ENCODE measurements at places on chromosomes 2 and 18. TPM values are rescaled to one million over a fixed set of nuclear protein-coding genes. Genes with fewer than 3 reads are reported as not detected.

The AP1S3 gene
- total RNA-seq = 66.3 TPM

The PCARE gene
- total RNA-seq = not detected

The DNAJC5G gene
- total RNA-seq = not detected

The PRSS56 gene
- total RNA-seq = 0.18 TPM

The CCDC148 gene
- total RNA-seq = 0.92 TPM

The RMND5A gene
- 42.8 TPM for total RNA-seq

The GLI2 gene
- total RNA-seq = 6.2 TPM

GRCh38 chr2:64880193-64880951 lies 108.8 kb upstream of the SLC1A4 start:
- no peaks in the 10 kb centered on the region for H3K36me3 ChIP-seq
- DNase-seq = no peak
- no peak overlapping the region for H3K4me3 ChIP-seq
- no peak overlapping the region for H3K27ac ChIP-seq
- H3K27me3 ChIP-seq = no peaks in the 10 kb centered on the region
- H3K4me1 ChIP-seq = no peaks in the 10 kb centered on the region

DNA sequence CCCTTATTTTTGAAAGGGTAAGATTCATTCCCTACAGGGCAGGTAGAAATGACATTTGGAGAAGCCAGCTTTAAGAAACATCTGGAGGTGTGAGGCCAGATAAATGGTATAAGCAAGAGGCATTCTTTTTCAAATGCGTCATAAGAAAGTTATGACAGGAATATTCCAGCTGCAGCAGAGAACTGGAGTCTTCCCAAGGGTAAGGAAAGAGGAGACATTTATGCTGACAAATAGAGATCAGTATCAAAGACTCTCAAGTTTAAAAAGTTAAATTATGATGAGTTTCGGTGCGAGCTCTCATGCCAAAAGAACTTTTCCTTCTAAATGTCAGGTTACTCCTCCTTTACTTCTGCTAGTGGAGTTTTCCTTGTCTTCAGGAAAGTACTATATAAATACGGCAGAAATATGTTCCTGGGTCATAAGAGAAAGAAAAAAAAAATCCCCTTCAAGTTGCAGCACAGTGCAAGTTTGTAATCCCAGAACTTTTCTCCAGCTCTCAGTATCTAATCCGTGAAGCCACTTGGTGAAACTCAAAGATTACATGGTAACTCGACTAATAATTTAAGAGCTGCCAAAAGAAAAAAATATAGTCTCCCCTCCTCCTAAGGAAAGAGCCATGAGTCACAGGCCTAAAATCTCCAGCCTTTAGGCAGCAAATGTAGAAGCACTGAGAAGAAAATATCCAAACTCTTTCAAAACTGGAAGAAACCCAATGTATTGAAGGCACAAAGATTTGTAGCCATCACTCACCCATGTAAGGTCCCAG lies 428.1 kb downstream of the MEIS1 start:
- H3K27me3 ChIP-seq = no peaks in the 10 kb centered on the region
- no peak overlapping the region for H3K4me3 ChIP-seq
- no peak for DNase-seq
- no peak overlapping the region for H3K27ac ChIP-seq

DNA sequence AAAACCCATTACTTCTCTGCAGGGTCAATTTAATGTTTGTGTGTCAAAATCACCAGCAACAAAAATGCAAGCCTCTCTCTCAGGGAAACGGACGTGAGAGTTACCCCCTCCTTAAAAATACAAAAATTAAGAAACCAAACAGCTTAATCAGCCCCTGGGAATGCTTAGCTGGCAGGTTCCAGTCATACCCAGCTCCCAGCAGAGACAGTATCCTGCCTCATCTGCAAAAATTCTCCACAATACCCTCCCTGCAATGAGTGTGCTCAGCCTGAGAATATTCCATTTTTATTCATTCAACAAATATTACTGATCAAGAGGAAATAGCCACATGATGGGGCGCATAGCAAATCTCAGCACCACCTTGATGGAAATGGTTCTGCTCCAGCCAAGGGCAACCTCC lies 36.3 kb downstream of the ST8SIA5 start:
- no peaks in the 10 kb centered on the region for H3K27me3 ChIP-seq
- H3K27ac ChIP-seq = no peak overlapping the region
- no peaks in the 10 kb centered on the region for H3K36me3 ChIP-seq
- DNase-seq = no peak

GRCh38 chr2:231094736-231095346 lies 30.0 kb downstream of the HTR2B start:
- no peaks in the 10 kb centered on the region for H3K27me3 ChIP-seq
- no peak for DNase-seq
- no peak overlapping the region for H3K27ac ChIP-seq
- H3K36me3 ChIP-seq = peaks cover 11% of the 10 kb centered on the region
- no peak overlapping the region for H3K4me3 ChIP-seq
- peaks cover 5% of the 10 kb centered on the region for H3K4me1 ChIP-seq

DNA sequence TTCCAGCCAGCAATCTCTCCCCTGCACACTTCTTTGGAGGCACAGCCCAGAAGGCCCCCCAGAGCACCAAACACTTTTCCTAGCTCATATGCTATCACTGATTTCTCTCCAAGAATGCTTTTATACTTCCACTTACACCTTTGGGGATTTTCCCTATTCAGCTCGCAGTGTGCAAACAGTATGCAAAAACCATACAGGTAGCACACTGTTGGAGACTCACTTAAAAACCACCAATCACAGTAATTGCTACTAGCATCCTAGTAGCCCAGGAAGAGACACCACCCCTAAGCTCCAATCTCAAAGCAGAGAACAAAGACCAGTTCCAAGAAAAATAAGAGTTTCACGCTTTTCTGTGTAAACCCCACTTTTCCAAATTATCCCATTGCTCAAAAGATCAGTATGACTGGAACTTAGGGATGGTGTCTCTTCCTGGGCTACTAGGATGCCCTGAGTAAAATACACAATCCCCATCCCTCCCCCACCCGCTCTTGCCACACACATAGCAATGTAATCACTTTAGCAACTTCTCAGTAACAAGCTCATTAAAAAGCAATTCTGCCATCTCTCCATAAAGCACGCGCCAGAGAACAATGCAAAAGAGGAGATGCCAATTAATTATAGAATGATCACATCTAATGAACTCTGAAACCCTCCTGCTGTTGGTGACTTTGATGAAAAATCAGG lies 43.0 kb downstream of the KLF7 start:
- DNase-seq = no peak
- no peak overlapping the region for H3K4me3 ChIP-seq
- H3K27ac ChIP-seq = no peak overlapping the region
- no peaks in the 10 kb centered on the region for H3K36me3 ChIP-seq
- H3K4me1 ChIP-seq = no peaks in the 10 kb centered on the region
- H3K27me3 ChIP-seq = no peaks in the 10 kb centered on the region

DNA sequence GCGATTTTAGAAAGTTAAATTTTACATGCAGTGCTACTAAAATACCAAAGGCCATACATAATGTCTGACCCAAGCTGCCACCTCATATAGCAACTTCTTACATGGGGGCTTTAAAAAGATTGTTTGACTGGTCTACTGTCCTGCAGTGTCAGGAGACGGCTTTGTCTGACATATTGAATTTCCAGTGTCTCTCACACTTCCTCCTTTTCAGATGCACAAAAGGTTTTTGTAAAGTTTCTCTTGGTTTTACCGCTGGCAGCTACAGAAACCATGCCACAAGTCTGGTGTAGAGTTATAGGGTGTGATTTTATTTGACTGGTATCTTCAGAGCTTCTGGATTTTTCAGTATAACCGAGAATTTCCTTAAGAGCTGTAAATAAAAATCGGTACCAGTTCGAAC lies 1.1 kb upstream of the ASAP2 start:
- H3K4me3 ChIP-seq = peak overlapping the region; percentile 58
- DNase-seq = no peak
- peaks cover 17% of the 10 kb centered on the region for H3K4me1 ChIP-seq
- no peaks in the 10 kb centered on the region for H3K27me3 ChIP-seq
- no peaks in the 10 kb centered on the region for H3K36me3 ChIP-seq

- H3K27ac ChIP-seq = no peak overlapping the region
- no peaks in the 10 kb centered on the region for H3K36me3 ChIP-seq
- no peaks in the 10 kb centered on the region for H3K4me1 ChIP-seq
- no peak for DNase-seq
- H3K27me3 ChIP-seq = no peaks in the 10 kb centered on the region
- H3K4me3 ChIP-seq = no peak overlapping the region
These were observed 69.3 kb upstream of the HPCAL1 start for GRCh38 chr2:10233131-10234012.

DNA sequence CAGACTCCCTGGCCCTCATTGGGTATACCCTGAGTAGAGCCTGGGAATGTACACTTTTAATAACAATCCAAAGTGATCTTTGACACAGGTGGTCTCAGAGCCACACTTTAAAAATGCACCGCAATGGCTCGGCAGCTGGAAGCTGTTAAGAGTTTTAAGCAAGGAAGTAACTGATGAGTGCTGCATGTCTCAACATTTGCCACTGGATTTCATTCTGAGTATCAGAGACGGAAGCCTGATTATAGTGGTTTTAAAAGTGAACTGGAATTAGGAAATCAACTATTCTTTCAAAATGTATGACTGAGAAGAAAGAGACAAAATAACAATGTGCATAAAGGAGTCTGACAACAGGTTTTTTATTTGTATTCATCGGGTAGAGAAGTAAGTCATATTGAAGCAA lies 7.5 kb downstream of the MBOAT2 start:
- H3K27ac ChIP-seq = no peak overlapping the region
- no peaks in the 10 kb centered on the region for H3K27me3 ChIP-seq
- H3K36me3 ChIP-seq = no peaks in the 10 kb centered on the region

GRCh38 chr18:23661735-23662308 lies 889 bp downstream of the ANKRD29 start:
- no peaks in the 10 kb centered on the region for H3K36me3 ChIP-seq
- peaks cover 26% of the 10 kb centered on the region for H3K27me3 ChIP-seq
- H3K4me3 ChIP-seq = peak overlapping the region; percentile 30
- H3K27ac ChIP-seq = no peak overlapping the region

- H3K27ac ChIP-seq = no peak overlapping the region
- H3K27me3 ChIP-seq = no peaks in the 10 kb centered on the region
- H3K4me3 ChIP-seq = no peak overlapping the region
- H3K36me3 ChIP-seq = no peaks in the 10 kb centered on the region
- no peak for DNase-seq
These were observed 80.2 kb downstream of the MREG start for GRCh38 chr2:215933151-215933550.

GRCh38 chr18:70329071-70329470 lies 40.2 kb downstream of the SOCS6 start:
- H3K27ac ChIP-seq = peak overlapping the region; percentile 51
- DNase-seq = no peak
- H3K27me3 ChIP-seq = no peaks in the 10 kb centered on the region
- no peak overlapping the region for H3K4me3 ChIP-seq

DNA sequence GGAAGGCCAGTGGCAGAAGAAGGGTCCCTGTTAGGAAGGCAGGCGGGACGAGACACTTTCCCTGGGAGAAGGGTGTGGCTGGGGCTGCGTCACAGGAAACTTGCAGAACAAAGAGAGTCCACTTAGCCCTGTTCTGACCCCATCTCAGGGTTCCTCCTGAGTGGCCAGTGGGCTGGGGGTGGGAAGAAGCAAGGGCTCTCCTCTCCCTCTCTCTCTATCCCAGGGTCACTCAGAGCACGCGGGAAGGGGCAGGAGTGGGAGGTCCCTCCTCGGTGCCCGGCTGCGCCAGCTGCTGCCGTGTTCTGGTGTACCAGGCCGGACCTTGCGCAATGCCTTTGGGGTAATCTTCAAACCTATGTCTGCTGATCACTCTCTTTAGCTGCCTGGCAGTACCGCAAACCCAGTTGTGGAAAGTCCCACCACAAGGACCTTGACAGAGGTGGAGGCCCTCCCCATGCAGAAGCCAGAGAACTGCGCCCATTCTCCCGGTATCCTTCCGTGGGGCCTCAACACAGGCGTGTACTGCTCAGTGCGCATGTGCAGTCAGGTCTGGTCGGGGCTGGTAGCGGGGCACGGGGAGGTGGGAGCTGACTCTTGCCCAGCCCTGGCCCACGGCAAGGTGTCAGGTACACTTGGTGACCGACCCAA lies 47.8 kb upstream of the ST3GAL5 start:
- H3K4me3 ChIP-seq = no peak overlapping the region
- no peak for DNase-seq
- H3K36me3 ChIP-seq = no peaks in the 10 kb centered on the region
- H3K27ac ChIP-seq = peak overlapping the region; percentile 36
- peaks cover 12% of the 10 kb centered on the region for H3K4me1 ChIP-seq

GRCh38 chr2:229640636-229641035 lies 73.7 kb downstream of the DNER start:
- no peak for DNase-seq
- no peak overlapping the region for H3K27ac ChIP-seq
- H3K4me3 ChIP-seq = no peak overlapping the region
- H3K27me3 ChIP-seq = peaks cover 14% of the 10 kb centered on the region
- H3K36me3 ChIP-seq = no peaks in the 10 kb centered on the region

DNA sequence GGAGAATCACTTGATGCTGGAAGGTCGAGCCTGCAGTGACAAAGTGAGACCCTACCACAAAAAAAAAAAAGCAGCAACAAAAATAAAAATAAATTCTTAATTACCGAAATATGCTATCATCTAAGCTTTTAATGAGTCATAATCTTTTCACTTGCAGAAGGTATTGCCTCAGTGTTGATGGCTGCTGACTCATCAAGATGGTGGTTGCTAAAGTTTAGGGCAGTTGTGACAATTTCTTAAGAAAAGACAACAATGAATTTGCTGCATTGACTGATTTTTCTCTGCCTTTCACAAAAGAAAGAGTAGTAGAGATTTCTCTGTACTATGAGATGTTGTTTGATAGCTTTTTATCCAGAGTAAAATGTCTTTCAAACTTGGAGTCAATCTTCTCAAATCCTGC lies 1809.0 kb downstream of the SUCLG1 start:
- no peaks in the 10 kb centered on the region for H3K4me1 ChIP-seq
- no peak overlapping the region for H3K4me3 ChIP-seq
- no peak overlapping the region for H3K27ac ChIP-seq
- no peaks in the 10 kb centered on the region for H3K27me3 ChIP-seq
- no peak for DNase-seq

- H3K4me1 ChIP-seq = peaks cover 2% of the 10 kb centered on the region
- H3K27me3 ChIP-seq = no peaks in the 10 kb centered on the region
- no peak for DNase-seq
- H3K36me3 ChIP-seq = no peaks in the 10 kb centered on the region
- no peak within 1 kb of the TSS for H3K4me3 ChIP-seq
These were observed at the start of gene CCDC195 for GRCh38 chr2:224716201-224716600. CCDC195 (minus strand) TSS chr2:224716365; CDS start chr2:224716365, 0 bp downstream.

All from Panc1 (cell line).